ENCODE measurements at places on chromosomes 5 and 9.

GRCh38 chr5:152514827-152515397, 109.8 kb upstream of the NMUR2 start:
- no peak for DNase-seq

DNA sequence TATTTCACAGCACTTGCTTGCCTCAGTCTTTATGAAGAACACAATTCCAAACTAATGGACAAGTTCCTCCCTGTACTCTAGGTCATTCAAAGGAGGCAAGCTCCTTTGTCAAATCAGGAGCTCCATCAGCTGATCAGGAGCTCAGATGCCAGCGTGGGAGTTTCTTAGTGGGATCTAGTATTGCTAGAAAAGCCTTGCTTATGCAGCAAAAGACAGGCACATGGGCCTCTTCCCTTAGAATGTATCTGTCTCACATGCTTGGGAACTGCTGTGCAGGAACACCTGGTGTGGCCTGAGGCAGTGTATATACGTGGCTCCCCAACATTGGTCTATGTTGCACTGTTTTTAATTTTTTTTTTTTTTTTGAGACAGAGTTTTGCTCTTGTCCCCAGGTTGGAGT, 21.4 kb upstream of the HAVCR1 start:
- no peak for DNase-seq

DNA sequence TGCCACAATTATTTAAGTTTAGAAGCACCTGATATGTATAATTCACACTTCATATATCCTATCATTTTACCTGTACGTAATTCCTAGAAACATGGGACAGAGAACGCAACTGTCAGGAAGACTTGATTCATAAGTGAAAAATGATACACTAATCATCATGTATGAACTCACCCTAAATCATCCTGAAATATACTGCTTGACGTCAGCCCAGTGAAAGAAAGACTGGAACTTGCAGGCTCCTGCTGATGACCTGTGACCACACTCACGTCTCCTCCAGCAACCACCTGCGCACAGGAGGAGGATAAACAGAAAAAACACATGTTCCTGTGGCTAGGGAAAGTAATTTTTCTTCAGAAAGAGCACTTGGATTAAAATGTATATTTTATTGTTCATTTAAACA, 169.7 kb downstream of the MPDZ start:
- DNase-seq = no peak

GRCh38 chr5:82748688-82749460, 328.3 kb downstream of the TMEM167A start:
- DNase-seq = no peak

GRCh38 chr9:109886041-109886440, 106.0 kb downstream of the PALM2AKAP2 start:
- no peak for DNase-seq

- DNase-seq = no peak
Measured at GRCh38 chr5:151676719-151677118, 10.0 kb downstream of the SPARC start.

- no peak for DNase-seq
Measured at GRCh38 chr5:88144219-88145001, 124.2 kb downstream of the TMEM161B start.

DNA sequence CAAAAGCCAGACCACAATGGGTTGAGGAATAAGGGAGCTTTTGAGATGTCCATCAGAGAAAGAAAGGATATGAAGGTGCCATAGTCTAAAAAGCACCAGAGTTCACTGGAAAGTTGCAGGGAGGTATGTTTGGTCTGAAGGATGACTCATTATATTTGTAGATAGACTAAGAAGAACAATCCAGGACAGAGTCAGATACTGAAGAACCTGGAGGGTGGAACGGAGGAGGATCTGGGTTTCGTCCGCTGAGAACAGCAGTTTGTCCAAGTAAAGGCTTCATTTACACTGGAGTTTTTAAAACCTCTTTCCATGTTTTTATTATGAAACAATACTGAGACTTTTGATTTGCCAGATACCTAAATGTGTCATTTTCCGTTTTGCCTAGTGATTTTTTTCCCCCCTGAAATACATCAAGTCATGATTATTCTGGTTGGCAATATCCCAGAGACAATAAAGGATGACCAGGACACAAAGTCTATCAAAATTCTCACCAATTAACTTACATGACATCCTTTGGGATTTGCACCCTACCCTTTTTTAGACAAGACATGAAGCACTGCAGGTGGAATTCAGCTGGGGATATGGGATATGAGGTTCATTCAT, 219.9 kb downstream of the MLLT3 start:
- DNase-seq = no peak

DNA sequence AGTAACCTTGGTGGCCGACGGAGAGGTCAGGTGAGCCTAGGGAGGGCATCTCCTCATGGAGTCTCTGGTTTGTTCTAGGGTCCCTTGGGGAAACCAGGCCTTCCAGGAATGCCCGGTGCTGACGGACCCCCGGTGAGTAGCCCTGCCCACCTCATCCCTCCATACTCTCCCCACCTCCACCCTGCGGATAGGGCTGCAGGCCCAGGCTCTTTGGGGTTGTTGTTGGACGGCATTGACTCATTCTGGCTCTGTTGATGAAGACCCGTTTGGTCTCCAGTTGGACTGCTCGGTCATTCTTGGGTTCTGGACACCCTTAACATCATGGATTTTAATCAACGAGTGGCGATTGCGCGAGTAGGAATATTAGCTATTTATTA, 112.3 kb upstream of the FCN2 start:
- DNase-seq = no peak

- DNase-seq = no peak
Measured at GRCh38 chr9:90870621-90871326, 69.2 kb downstream of the SYK start.

DNA sequence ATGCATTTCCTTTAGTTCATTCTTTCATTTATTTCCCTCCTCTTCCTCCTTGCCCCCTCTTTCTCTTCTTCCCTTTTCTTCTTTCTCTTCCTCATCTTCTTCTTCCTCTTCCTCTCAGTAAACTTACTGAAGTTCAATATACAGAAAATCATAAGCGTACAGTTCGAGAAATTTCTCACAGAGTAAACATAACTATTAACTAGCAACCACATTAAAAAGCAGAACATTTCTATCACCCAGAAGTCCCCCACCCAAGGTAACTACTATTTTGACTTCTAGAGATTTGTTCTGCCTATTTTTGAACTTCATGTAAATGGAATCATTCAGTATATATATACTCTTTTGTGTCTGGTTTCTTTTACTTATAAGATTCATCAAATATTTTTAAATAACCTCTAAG, 48.2 kb downstream of the TNFAIP8 start:
- DNase-seq = no peak

DNA sequence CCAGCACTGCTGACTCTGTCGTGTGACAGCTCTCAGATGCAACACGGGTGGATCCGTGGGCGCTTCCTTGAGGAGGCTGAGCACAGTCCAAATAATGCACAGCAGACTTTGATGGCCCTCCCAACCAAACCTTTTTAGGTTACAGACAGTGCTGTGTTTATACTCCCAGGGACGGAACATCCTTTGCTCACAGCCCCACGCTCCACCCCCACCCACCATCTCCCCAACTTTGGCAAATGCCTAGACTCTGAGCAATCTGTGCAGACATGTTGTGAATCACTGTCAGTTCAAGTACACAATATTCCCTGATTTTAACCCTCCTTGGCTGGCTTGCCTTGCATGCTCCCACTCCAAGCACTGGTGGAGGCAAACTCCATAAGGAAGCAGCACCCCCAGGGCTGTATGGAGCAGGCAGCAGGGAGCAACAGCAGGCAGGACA, 324.6 kb downstream of the MLLT3 start:
- DNase-seq = no peak

DNA sequence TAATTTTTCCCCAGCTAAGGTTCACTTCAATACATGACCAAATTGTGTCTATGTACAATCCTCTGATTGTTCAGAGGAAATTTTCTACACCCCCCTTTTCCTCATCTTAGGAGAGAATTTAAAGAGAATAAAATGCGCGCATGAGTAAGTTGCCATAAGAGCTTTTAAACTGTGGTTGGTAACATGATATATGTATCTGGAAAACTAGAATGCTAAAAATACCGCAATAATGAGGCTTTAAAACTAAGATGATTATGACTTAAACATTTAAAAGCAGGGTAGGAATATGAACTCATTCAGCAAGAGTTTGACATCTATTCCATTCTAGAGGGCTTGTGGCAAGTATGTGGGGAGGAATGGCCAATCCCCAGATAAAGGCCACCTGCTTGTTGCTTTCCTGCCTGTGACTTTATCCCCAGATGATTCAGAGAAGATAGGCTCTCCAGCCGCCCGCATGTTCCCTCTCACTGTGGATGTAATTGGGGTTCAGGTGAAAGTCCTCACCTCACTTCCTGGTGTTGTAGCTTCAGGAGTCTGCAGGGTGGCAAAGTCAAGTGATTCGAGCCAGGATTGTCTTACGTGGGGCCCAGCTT, 26.5 kb upstream of the BASP1 start:
- DNase-seq = no peak

GRCh38 chr5:173099461-173099860, 43.3 kb downstream of the CREBRF start:
- no peak for DNase-seq

DNA sequence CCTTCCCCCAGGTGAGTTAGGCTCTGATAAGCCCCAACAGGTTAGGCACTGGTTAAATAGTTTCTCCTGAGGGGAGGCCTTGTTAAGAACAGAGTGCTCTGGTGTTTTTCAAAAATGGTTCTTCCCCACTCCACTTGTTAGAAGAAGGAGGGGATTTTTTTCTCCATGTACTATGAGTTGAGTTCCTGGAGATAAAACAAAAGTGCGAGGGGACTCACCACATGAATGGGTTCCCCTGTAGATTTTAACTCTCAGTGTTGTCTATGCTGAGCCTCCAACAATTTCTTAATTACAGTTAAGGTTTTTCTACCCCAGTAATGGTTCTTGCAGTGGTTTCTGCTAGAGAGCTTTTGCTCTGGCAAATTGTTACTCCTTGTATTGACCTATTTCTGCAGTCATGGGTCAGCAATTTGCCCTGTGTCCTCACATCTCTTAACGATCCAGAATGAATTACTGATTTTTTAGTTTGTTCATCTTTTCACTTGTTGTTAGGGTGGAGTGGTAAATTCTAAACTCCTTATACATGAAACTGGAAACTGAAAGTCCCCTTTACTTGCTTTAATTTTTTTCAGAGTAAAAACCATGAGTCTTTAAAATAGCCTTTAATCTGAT, 44.4 kb downstream of the SCAMP1 start:
- no peak for DNase-seq

DNA sequence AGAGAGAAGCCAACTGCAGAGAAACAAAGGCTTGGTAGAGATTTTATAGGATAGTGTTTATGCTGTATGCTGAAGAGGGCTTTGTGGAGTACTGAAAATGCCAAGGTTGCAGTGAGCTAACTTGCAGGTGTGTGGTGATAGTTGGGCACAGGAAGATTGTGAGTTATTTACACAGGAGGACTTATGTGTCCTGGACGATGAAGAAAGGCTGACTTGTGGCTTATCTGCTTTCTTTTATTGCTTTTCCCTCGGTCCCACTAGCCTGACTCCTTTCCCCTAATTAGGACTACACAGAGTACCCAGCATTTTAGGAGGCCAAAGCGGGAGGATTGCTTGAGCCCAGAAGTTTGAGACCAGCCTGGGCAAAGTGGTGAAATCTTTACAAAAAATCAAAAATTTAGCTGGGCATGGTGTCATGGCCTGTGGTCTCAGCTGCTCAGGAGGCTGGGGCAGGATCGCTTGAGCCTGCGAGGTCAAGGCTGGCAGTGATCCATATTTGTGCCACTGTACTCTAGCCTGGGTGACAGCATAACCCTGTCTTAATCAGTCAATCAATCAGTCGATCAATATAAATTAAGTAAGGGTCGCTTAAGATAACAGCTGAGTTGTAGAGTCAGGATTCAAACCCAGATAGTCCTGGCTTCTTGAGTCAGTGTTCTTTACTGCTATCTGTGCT, 61.9 kb downstream of the UBE2R2 start:
- DNase-seq = no peak

- DNase-seq = no peak
Measured at GRCh38 chr9:107699231-107699630, 209.7 kb upstream of the KLF4 start.

GRCh38 chr5:15983392-15983791, 196.2 kb downstream of the MARCHF11 start:
- DNase-seq = no peak

DNA sequence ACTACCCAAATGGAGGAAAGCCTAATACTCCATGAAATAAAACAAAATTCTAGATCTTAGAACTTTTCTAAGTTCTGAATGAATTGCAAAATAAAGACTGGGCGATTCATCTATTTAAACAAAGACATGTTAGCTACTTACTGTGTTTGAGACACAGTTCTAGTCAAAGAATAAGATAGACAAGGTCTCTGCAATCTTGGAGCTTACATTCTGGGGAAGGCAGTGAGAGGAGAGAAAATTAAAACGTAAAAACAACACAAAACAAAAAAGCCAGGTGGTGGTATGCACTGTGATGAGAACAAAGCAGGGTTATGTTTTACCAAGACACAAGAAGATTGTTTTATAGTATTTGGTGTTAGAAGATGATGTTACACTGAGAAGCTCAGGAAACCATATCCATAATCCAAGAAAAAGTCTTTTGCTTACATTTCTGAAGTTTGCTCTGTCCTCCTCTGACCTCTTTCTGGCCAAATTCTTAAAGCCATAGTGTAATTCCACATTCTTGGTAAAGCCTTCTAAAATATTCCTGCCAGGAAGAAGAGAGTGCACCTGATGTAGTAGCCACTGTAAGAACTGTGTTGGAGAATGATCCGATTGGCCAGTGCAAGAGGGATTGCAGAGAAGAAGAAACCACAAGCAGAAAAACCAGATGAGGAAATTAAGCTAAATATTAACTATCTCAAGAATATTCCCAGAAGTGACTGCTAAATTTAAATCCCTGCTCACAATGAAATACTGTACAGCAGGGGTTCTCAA, 218.4 kb downstream of the PCSK1 start:
- DNase-seq = no peak

DNA sequence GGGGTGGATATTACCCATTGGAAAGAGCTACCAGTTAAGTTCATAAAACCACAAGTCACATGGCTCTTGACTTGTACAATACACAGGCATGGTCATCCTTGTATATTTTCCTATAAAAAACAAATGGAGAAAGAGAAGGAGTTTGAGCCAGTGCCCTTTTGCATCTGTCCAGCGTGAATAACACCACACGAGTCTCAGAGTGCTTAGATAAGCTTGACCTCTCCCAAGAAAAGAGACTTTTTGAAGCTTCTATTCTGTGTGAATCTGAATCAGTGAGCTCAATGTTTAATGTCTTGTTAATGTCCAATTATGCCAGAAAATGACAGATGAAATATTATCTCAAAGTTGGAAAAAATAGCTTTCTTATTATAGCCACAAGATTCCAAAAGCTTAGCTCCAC, 30.9 kb upstream of the LPAR1 start:
- DNase-seq = no peak

GRCh38 chr9:27125936-27126335, 16.9 kb downstream of the TEK start:
- DNase-seq = no peak

GRCh38 chr9:12863618-12864017, 88.8 kb downstream of the LURAP1L start:
- DNase-seq = no peak

DNA sequence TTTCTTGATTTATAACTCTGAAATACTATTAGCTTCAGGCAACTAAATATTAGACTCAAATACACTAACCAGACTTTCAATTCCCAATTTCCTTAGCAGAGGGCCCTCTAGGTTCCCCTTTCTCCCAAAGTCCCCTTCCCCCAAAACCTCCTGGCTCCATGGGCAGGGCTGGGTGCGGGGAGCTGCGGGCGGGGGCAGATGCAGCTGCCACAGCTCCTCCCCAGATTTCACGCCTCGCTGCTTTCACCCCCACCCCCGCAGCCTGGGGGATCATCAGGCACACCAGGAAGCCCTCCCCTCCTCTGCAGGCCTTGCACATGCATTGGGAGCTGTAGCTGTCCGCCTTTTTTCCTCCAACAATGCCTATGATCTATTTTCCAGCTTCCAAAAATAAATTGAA, 82.8 kb upstream of the SPATA31C2 start:
- DNase-seq = no peak

Data from iPS DF 19.7 (cell line).